ENCODE measurements at places on chromosomes 16 and 17.

DNA sequence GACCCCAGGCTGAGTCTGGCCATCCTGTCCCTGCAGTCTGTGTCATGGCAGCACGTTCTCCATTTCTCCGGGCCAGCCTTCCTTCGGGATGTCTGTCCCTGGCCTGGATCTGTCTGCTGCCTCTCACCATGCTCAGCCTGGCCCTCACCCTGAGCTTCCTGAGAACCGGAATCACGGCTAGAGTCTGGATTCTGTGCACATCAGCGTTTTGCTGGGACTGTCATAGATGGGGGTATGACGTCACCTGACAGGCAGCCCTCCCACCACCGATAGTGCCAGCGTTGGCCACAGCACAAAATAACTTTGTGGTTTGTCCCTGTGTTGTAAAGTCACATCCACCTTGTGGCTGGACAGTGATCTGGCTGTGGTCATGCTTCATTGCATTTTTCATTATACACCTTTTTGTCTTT is 59.2 kb downstream of the B9D1 start:
- no peak for DNase-seq

GRCh38 chr16:89437991-89438390 is 52.4 kb downstream of the ANKRD11 start:
- no peak for DNase-seq

GRCh38 chr16:65909310-65910050 is 457.0 kb upstream of the CDH5 start:
- DNase-seq, result no peak

DNA sequence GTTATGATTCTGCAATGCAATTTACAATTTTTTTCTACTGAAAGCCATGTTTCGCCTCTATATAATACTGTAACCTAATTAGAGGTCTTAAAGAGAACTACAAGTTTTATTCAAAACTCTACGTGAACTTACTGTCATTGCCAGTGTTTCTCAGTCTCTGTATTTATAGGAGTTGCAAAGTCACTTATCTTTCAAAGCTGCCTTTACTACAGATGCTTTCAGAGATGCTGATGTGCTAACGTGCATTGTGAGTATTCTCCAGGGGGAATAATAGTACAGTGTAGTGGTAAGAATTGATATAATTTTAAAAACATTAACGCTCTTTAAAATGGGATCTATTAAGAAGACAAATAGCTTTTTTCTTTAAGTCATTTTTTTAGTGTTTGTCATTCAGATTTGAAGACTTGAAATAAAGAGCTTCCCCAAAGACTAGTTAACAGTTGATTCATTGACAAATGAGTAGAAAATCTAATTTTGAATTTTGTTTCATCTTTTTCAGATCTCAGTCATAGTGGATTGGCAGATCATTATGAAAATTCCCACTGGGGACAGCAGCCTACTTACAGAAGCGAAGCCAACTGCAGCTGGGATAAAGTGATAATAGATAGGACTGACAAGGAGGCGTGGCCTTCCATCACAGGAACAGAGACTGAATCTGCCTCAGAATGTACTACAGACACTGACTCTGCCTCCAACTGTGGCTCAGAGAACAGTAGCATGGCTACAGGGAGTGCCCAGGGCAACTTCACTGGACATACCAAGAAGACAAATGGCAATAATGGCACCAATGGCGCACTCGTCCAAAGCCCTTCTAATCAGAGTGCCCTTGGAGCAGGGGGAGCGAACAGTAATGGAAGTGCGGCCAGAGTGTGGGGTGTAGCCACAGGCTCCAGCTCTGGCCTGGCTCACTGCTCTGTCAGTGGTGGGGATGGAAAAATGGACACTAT is 79.9 kb downstream of the TMC6 start:
- DNase-seq, result no peak

All from HuH-7 (cell line).